Natural killer cell (primary cell): ENCODE measurements at places on chromosomes 6 and 20. TPM values are rescaled to one million over a fixed set of nuclear protein-coding genes. Genes with fewer than 3 reads are reported as not detected.

Gene ENPP5
- 13.4 TPM for total RNA-seq

Gene SLC17A3
- 1.5 TPM for total RNA-seq

DNA sequence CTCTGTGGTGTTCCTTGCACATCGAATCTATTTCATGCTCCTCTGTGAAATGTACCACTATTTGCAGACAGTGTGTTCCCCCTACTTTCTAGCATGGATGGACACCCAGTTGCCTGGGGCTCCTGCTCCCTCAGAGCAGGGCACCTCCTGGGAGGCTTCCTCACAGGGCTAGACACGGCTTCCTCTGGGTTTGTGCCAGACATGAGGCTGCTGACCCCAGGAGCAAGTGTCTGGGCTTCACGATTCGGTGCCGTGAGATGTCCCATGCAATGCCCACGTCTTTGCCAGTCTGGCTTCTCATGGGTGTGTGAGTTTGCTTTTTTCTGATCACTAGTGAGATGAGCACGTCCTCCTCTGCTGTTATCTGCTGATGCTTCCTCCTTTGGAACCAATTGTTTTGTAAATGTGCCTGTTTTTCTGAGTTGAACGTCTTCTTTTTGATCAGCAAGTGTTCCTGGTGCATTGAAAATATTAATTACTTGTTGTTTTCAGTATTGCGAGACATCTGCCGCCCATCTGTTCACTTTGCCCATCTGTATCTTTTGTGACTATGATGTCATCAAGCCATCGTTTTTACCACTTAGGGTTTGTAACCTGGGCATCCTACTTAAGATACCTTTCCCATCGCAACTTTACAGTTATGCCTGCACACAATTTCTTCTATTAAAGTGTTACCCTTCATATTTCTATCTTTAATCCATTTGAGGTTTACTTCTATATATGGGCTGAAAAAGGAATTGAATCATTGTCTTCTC, 92.0 kb downstream of the TTLL2 start:
- H3K27ac ChIP-seq = no peak overlapping the region
- H3K4me3 ChIP-seq = no peak overlapping the region
- H3K36me3 ChIP-seq = no peaks in the 10 kb centered on the region
- no peaks in the 10 kb centered on the region for H3K4me1 ChIP-seq
- peaks cover 2% of the 10 kb centered on the region for H3K27me3 ChIP-seq

DNA sequence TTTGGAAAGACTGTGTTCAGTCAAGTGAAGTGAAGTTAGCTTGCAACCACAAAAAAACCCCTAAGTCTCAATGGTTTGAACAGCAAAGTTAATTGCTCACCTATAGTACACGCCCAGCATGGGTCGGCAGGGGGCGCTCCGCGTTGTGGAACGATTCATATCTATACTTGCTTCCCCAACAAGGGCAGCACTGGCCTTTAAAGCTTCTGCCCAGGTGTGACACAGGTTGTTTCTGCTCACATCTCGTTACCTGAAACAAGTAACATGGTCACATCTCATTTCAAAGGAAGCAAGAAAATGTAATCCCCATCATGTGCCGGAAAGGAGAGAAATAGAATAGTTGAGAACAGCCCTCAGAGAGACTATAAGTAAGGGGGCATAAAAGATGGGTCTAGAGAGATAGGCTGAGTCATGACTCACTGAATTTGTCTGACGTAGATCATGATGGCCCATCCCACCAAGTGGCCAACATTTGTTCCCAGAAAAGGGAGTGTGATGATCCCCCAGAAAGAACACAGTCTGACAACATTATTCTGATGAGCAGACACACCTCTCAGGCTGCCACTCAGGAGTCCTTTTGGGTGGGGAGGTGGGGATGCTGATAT, 29.0 kb downstream of the HNF4A start:
- H3K27ac ChIP-seq = no peak overlapping the region
- peaks cover 3% of the 10 kb centered on the region for H3K27me3 ChIP-seq
- DNase-seq = peak; percentile 83
- no peaks in the 10 kb centered on the region for H3K36me3 ChIP-seq

GRCh38 chr6:93962566-93962965, 543.2 kb upstream of the EPHA7 start:
- DNase-seq = no peak
- no peaks in the 10 kb centered on the region for H3K27me3 ChIP-seq
- no peaks in the 10 kb centered on the region for H3K36me3 ChIP-seq
- no peaks in the 10 kb centered on the region for H3K4me1 ChIP-seq
- no peak overlapping the region for H3K27ac ChIP-seq

GRCh38 chr20:50308513-50309279, 118.1 kb downstream of the CEBPB start:
- H3K27me3 ChIP-seq = no peaks in the 10 kb centered on the region
- H3K4me1 ChIP-seq = peaks cover 19% of the 10 kb centered on the region
- H3K36me3 ChIP-seq = no peaks in the 10 kb centered on the region
- H3K4me3 ChIP-seq = no peak overlapping the region

GRCh38 chr20:18738055-18738454, 75.5 kb upstream of the SCP2D1 start:
- H3K27ac ChIP-seq = peak overlapping the region; percentile 74
- peak; percentile 59 for DNase-seq
- H3K4me1 ChIP-seq = peaks cover 24% of the 10 kb centered on the region
- no peaks in the 10 kb centered on the region for H3K27me3 ChIP-seq

DNA sequence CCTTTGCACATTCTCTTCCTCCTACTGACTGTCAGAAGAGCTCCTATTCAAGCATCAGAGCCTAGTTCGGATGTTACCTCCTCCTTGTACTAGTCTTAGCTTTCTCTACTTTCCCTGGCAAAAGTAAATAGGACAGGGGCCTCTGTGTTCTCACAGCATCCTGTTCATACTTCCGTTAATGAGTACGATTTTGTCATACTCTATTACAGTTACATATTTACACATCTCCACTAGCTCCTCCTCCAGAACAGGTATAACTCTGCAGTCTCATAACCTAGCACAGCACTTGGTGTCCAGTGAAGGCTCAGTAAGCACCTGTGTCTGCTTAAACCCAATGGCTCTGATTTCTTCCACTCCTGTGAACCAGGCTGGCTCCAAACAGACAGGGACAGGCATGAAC, 7.0 kb downstream of the ELMO2 start:
- H3K36me3 ChIP-seq = peaks cover 17% of the 10 kb centered on the region
- H3K4me3 ChIP-seq = no peak overlapping the region
- no peaks in the 10 kb centered on the region for H3K27me3 ChIP-seq
- peak overlapping the region; percentile 75 for H3K27ac ChIP-seq
- H3K4me1 ChIP-seq = peaks cover 61% of the 10 kb centered on the region

DNA sequence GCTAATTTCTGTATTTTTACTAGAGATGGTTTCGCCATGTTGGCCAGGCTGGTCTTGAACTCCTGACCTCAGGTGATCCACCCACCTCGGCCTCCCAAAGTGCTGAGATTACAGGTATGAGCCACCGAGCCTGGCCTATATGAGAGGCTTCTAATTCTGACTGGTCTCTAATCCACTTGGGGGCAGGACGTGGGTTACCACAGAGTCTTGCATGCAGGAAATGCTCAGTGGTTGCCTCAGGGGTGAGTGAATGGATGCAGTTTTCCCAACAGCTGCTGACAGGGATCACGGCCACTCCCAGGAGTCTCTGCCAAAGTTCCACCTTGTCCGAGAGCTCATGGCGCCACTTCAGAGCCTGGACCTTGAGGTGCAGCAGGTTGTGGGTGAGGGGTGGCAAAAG, 6.4 kb upstream of the FANCE start:
- H3K4me3 ChIP-seq = no peak overlapping the region
- no peaks in the 10 kb centered on the region for H3K27me3 ChIP-seq
- H3K27ac ChIP-seq = no peak overlapping the region
- H3K4me1 ChIP-seq = peaks cover 7% of the 10 kb centered on the region
- no peak for DNase-seq
- no peaks in the 10 kb centered on the region for H3K36me3 ChIP-seq

GRCh38 chr6:53578371-53578770, 33.5 kb upstream of the GCLC start:
- H3K27ac ChIP-seq = no peak overlapping the region
- no peaks in the 10 kb centered on the region for H3K36me3 ChIP-seq
- no peaks in the 10 kb centered on the region for H3K27me3 ChIP-seq
- no peak for DNase-seq

- no peaks in the 10 kb centered on the region for H3K4me1 ChIP-seq
- H3K36me3 ChIP-seq = no peaks in the 10 kb centered on the region
- DNase-seq = no peak
- no peak overlapping the region for H3K27ac ChIP-seq
Observed at GRCh38 chr6:44704240-44705150, 317.0 kb downstream of the CDC5L start.

DNA sequence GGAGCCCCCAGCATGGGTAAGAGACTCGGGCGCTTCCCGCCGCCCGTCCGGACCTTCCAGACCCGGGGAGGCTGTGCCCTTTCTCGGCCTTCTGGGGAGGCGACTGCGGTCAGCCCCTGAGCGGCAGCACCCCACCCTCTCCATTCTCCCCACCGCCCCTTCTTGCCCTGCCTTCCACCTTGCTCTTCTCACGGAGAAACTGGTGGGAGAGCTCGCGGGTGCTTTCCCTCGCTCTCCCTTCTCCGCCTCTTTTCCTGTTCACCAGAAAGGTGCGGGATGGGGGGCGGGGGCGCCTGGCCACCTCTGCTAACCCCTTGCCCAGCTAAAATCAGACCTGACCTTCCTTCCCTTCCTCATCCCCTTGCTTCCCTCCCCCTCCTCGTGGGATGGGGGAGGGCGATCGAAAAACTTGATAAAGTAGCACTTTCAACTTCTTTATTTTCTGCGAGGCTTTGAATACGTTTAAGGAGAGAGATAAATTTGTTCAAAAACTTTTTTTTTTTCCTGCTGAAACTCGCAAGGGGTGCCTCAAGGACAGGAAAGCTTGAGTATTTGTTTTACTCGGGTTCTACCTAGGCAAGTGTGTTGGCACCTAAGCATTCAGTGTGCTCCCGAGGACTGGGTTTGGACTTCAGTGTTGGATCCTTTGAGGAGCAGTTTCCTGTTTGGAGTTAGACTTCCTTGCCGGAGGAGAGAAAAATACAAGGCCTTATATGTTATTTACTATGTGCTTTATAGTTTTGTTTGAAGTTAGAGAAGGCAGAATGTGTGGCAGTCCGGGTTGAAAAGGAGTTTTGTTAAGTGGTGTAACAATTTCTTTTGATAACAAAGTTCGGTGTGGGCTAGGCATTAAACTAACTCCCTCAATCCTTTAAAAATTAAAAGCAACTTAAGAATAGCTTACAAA, 897 bp downstream of the CD2AP start:
- H3K4me3 ChIP-seq = peak overlapping the region; percentile 60
- H3K27me3 ChIP-seq = no peaks in the 10 kb centered on the region
- no peaks in the 10 kb centered on the region for H3K36me3 ChIP-seq
- no peak for DNase-seq
- H3K27ac ChIP-seq = peak overlapping the region; percentile 93
- H3K4me1 ChIP-seq = peaks cover 10% of the 10 kb centered on the region

DNA sequence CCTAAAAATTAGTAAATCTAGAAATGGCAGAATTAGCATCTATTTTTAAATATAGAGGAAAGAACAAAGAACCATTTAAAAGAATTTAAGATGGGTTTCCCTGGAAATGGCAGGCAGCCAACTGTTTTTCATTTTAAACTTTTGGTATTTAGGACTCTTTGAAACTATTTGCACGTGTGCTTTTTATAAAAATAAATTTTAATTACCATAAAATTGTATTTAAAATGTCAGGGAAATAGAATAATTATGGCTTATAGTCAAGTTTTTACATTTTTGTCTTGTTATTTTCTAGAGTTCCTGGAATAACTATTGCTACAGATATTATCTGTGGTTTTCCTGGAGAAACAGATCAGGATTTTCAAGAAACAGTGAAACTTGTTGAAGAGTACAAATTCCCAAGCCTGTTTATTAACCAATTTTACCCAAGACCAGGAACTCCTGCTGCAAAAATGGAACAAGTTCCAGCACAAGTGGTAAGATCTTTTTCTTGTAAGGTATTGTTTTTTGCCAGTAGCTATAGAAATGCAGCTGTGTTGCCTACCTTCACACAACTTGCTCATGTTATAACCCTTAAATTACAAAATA, 528.7 kb upstream of the SOX4 start:
- H3K4me1 ChIP-seq = no peaks in the 10 kb centered on the region
- H3K27me3 ChIP-seq = no peaks in the 10 kb centered on the region
- DNase-seq = no peak
- no peak overlapping the region for H3K4me3 ChIP-seq
- H3K27ac ChIP-seq = no peak overlapping the region
